Urinary bladder (tissue), 4 donors: ENCODE measurements at places on chromosomes 11 and 22.

GRCh38 chr11:10205928-10206327 is 88.1 kb downstream of the SBF2 start:
- DNase-seq, result no peak

DNA sequence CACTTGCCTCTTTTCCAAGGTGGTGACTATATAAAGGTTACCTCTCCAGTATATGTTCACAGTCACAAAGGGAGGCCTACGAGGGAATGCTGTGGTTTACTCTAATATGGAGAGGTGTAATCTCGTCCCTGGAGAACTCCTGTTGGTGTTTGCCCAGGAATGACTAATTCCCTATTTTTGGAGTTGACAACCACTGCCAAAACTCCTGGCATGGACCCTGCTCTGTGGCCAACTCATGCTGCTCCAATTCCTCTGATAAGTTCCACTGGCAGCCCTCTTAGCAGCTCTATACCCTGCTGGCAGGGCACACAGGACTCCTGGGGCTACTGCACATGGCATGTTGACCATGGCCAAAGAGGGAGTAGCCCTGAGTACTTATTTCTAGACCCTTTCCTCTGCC is 418.7 kb upstream of the ANO5 start:
- no peak for DNase-seq

- no peak for DNase-seq
Observed at GRCh38 chr11:93498161-93498560, 45.0 kb downstream of the SMCO4 start.

- no peak for DNase-seq
Observed at GRCh38 chr11:119626871-119627270, 102.1 kb downstream of the NECTIN1 start.

- DNase-seq, result no peak
Observed at GRCh38 chr22:38570779-38571364, 889 bp upstream of the DMC1 start.
